ENCODE measurements at places on chromosomes 6 and 20.

DNA sequence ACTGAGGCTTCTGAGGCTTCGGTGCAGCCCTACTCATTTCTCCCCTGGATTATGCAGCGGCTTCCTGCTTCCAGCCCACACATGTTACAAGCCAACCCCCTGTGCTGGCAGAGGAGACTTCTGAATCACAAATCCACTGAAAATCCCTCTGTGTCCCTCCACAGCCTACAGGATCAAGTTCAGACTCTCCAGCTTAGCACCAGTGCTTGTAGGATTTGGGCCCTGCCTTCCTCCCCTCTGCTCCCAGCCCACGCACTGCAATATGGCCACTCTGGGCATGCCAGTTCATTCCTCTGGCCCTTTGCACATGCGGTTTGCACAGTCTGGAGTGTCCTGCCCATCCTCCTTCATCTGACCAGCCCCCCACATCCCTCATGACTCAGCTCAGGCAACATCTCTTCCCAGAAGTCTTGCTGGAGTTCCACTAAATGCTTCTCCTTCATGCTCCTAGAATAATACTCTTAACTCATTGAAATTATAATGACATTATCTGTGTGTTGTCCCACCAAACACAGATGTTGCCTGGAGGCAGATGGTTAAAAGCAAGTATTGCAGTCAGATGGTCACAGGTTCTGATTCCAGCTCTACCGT lies 15.9 kb upstream of the MDGA1 start:
- peak; percentile 66 for DNase-seq

DNA sequence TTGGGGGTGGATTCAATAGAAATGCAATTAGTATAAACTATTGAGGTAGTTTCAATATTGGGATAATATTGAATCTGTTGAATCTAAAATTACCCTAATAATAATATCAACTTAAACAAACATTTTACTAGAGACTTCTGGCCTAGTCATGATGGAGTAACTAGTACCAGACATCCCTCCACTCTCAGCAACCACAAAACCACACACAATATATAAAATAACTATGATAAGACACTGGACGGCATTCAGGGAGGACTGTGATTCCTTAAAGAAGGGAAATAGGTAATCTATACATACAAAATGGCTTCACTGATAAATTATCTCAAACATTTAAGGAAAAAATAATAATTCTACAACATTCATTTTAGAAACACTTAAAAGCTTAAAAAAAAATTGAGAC lies 38.9 kb upstream of the TMEM14A start:
- DNase-seq: no peak

GRCh38 chr6:105021399-105021798 lies 64.5 kb downstream of the LIN28B start:
- no peak for DNase-seq

- no peak for DNase-seq
Observed at GRCh38 chr20:62511915-62512610, 36.3 kb upstream of the GATA5 start.

DNA sequence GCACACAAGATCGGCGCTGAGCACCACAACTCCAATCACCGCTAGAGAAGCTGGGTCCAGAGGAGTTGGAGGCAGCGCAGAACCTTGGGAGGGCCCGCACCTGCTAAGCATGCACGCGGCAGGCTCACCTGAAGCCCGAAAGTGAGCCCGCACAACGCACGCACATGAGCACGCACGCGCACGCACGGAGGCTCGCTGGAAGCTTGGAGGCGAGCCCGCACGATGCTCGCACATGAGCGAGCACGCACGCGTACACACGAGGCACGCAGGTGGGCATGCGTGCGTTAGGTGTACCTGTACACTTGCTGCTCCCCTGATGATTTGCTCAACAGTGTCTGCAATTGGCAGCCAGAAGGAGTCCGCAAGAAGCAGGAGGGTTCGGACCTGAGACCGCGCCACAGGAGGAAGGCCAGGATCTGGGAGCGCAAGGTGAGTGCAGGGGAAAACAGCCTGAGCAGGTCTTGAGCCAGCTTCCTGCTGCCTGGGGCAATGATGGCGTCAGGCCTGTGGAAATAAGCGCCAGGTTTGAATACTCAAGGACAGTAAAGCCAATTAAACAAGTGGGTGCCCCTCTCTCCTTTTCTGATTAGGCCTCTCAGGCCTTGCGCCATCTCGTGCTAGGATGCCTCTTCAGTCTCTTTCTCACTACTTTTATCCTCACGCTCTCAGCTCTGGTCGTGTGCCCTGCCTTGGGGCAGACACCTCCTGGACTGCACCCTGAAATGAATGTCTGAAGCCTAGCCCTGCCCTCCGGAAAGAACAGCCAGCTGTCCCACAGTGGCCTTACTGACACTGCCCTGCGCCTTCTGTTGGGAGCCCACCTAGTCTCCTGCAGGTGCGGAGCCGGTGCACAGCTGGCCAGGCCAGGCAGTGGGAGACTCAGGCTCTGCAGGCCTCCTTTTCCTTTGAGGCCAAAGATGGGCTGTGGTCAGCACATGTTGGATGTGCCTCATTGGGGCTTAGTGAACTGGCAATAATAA lies 340.4 kb downstream of the CDC5L start:
- DNase-seq: no peak

DNA sequence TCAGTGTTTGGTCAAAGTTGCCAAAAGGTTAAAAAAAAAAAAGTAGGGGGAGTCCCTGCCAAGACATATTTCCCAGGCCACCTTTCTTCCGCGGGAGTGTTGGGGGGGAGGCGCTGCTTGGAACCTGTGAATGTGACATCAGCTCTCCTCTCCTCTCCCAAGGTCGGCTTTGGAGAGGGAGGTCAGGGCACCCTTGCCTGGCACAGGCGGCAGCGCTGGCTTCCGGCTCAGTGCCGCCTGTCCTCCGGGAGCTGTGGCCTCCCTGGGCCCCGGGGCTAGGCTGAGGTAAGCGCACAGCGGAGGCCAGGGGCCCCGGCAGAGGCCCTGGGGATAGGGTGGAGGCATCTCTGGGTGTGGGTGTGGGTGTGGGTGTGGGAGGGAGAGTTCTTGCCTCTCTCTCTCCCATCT lies 1.9 kb upstream of the EDN1 start:
- DNase-seq: no peak

DNA sequence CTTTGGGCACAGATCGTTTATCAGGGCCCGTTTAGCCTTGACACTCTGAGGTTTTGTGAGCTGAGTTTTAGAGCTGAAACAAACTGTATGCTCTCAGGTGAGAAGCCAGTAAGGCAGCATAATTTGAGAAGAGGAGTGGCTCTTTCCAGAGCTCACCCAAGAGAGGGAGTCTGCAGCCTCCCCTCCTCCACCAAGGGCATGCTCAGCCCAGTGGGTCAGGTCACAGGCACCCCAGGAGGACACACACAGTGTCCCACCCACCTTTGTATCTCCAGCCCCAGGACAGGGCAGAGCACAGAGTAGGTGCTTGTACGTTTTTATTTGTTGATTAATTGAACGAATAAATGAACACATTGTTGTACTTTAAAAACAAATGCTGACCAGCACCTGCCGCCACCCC lies 3.4 kb downstream of the TSPO2 start:
- DNase-seq: no peak

- no peak for DNase-seq
Observed at GRCh38 chr20:53873230-53873604, 197.2 kb downstream of the BCAS1 start.

Measured in K562 (cell line).